ENCODE measurements at places on chromosomes 11 and 22.

- no peak for DNase-seq
Measured at GRCh38 chr22:27407369-27407985, 394.1 kb downstream of the MN1 start.

DNA sequence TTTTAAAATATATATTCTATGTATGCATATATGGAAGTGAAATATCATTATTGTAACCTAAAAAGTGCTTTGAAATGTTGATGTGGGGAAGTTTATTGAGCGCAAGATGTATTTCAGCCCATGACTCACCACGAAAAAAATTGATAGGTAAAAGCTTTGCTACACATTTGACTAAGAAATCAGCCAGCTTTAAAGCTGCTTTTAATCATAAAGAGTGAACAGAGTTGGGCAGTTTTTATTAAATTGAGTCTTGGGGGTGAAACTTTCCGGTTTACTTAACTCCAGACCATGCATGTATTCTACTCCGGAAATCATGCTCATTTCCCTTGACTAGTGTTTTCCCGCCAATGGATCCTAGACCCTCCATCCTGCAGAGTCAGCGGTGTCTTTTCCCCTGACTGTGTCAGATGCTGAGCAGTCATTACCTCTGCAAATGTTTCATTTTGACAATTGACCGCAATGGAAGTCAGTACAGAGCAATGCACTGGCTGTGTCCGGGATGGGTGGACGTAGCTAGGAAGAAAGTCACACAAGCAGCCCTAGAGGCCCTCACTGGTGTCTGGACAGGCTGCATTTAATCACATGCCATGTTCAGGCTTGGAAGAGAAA is 47.2 kb upstream of the MPEG1 start:
- no peak for DNase-seq

DNA sequence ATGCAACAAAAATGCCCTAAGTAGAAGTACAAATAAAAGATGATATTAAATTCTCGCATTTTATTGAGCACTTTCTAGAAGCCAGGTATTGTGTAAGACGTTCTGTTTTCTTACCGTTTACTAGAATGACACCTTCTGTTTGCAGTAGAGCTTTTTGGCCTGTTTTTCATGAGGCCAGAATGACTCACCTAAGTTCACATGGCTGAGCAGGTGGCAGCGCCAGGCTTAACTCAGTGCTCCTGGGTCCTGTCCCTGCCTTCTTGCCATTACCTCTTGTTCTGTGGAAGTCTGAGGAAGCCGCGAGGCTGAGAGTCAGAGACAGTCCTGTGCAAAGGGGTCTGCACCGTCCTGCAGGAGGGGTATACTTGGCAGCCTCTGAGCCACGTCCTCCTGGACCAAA is 113.8 kb downstream of the ATXN10 start:
- DNase-seq = no peak

- DNase-seq = no peak
Measured at GRCh38 chr11:118742304-118742703, 48.7 kb downstream of the DDX6 start.

DNA sequence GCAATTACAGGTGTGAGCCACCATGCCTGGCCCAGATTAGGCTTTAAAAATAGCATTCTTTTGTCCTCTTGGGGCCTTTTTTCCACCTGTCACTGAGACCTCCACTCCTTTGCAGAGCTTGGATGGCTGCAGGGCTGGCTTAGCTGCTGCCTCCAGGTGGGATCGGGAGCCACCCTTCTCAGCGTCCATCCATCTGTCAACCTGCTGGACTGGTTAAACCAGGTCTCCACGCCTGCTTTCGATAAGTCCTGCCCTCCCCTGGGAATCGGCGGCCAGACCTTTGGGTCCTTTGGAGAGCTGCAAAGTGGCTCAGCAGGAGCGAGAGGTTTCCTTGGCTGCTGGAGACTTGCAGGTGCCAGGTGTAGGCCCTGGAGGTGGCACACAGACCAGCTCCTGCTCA is 23.4 kb upstream of the GRAMD4 start:
- DNase-seq = no peak

DNA sequence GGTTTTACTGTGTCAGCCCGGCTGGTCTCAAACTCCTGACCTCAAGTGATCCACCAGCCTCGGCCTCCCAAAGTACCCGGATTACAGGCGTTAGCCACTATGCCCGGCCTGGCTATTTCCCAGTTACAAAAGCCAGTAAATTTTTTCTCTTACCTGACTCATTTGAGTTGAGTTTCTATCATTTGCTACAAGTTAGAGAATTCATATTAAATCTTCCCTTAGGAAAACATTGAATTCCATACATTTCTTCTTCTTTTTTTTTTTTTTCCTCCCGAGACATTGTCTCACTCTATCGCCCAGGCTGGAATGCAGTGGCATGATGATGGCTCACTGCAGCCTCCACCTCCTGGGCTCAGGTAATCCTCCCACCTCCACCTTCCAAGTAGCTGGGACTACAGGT is 26.0 kb downstream of the CHEK2 start:
- DNase-seq = no peak

DNA sequence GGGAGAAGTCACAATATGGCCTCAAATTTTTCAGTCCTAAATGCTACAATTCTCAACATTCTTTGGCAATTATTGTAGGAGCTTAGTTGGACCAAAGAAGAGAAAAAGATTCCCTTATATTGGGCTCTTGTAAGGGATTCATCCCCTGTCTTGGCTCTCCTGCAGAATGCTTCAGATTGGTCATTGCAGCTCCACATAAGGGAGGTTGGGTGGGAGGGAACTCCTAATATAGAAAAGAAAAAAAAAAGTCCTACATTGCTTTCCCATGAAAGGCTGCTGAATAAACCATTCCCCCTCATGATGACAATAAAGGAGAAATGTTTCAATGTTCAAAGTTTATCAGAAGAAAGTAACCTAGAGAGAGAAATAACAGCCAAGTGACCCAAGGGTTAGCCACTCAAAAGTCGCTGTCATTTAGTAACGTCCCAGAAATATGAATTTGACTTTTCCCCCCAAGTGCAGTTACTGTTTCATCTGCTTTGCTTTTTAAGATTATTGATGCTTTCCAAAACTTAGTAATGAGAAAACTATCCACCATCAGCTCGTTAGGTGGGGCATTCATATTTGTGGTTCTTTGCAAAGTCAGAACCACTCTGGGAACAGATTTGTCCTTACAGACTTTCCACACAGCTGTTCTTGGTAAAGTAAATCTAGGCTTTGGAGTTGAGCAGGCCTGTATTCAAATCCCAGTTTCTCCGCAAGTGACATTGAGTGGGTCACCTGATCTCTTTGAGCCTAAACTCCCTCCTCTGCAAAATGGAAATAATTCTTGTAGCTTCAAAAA is 5.0 kb upstream of the SLC1A2 start:
- no peak for DNase-seq

All from activated effector memory CD4-positive, alpha-beta T cell treated with anti-CD3 and anti-CD28 coated beads, Interleukin-2, amount 50 U/mL, for 16 hours (primary cell).